ENCODE measurements at places on chromosomes 11 and 22.

GRCh38 chr11:6737872-6738466 is 33.8 kb downstream of the OR2AG2 start:
- peak; percentile 31 for DNase-seq

DNA sequence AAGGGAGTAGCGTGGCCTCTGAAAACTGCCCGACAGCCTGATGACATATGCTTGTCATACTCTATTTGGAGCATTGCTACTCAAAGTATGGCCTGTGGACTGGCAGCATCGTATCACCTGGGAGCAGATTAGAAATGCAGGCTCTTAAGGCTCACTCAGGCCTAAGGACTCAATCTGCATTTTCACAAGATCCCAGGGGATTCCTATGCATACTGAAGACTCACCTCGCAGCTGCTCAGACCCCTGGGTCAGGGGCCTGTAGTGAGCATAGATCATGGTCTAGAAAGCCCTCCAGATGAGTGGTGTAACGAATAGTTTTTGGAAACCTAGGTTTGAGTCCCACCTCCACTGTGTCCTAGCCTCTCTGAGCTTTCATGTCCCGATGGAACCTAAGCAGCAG is 126.3 kb downstream of the FEZ1 start:
- DNase-seq, result no peak

- no peak for DNase-seq
Observed at GRCh38 chr11:130535520-130535919, 87.1 kb downstream of the ADAMTS15 start.

GRCh38 chr11:612201-612960 is 3.4 kb downstream of the IRF7 start:
- no peak for DNase-seq

Measured in fibroblast of skin of right quadriceps (primary cell).